ENCODE measurements at places on chromosomes 13 and 19. TPM values are rescaled to one million over a fixed set of nuclear protein-coding genes. Genes with fewer than 3 reads are reported as not detected.

- DNase-seq, result no peak
Measured at GRCh38 chr13:32669030-32669646, 82.9 kb downstream of the PDS5B start.

DNA sequence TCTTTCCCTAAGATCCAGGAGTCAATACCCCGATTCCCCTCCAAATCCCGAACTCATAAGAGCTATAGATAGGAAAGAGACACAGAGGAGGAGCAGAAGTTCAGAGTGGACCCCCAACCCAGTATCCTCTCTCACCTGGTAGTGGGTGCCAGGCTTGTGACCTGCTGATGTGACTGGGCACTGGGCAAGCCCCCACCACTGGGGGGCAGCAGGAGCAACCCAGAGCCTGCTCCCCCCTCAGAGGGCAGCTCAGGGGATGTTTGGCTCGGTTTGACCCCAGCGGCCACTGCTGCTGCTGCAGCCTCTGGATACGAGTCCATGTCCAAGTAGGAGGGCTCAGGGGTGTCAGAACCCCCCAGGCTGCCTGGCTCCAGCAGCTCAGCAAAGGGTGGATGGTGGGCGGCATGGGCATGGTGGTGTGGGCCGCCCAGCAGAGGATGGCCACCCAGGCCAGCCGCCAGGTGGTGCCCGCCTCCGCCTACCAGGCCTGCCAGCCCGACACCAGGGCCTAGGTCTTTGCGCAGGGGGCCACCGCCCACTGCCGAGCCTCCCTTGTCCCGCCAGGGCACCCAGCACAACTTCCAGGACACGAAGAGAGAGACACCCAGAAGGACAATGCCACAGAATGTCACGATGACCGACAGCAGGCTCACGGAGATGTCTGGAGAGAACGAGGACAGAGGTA lies 7.4 kb downstream of the SYT3 start:
- no peak for DNase-seq

GRCh38 chr19:425056-425455 lies 16.1 kb upstream of the C2CD4C start:
- no peak for DNase-seq

GRCh38 chr13:27186295-27186694 lies 14.7 kb upstream of the USP12 start:
- no peak for DNase-seq

GRCh38 chr13:109355875-109356434 lies 430.4 kb downstream of the IRS2 start:
- no peak for DNase-seq

DNA sequence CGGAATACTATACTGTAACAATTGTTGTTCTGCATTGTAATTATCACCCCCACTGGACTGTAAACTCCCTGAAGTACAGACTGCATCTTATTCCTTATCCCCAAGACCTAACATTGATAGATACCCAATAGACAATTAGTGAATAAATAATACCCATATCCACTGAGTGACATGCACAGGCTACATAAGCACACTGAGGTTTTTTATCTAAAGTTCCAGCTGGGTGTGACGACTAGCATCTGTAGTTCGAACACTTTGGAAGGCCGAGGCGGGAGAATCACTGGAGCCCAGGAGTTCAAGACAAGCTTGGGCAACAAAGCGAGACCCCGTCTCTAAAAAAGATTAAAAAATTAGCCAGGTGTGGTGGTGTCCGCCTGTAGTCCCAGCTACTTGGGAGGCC lies 2.5 kb downstream of the KPNA3 start:
- no peak for DNase-seq

NLRP4 gene
- total RNA-seq, result not detected

DNA sequence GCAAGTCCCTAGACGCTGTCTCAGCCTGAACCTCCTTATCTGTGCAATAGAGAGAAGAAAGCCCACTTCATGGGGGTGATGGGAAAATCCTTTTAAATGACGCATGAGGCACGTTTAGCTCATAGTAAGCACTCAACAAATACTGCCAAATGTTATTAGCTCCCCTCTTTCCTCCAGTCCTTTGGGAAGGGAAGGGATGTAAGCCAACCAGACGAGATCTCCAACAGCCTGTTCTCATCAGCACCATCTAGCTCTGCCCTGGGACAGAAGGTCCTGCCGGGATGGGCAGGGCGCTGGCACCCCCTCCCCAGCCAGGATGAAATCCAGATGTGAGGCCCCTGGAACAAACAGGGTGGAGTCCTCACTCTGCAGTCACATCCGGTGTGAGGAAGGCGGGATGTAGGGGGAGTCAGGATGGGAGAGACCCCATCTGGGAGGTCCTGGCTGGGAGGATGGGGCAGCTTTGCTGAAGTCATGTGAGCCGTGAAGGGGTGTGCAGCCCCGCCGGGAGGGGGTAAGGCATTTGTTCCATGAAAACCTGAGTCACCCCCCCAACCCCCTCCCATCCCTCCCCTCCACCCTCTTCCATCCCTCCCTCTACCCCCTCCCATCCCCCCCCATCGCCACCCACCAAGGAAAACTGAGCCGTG lies 4.6 kb downstream of the S1PR2 start:
- DNase-seq, result no peak

DNA sequence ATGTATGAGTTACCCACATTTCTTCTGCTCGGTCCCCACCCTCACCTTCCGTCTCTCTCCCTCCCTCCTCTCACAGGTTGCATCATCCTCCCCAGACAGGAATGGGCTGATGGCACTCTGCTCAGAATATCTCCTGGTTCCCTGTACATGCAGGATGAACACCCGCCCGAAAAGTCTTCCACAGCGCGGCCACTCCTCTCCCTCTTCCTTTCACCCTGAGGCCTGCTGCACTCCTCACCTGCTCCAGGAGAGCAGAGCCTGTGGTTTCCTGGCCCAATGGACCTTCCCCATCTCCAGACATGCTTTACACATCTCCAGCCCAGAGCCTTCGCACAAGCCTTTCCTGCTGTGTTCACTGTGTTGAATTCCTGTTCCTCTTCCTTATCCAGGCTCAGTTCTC lies 40.9 kb downstream of the GSX1 start:
- DNase-seq, result no peak

DNA sequence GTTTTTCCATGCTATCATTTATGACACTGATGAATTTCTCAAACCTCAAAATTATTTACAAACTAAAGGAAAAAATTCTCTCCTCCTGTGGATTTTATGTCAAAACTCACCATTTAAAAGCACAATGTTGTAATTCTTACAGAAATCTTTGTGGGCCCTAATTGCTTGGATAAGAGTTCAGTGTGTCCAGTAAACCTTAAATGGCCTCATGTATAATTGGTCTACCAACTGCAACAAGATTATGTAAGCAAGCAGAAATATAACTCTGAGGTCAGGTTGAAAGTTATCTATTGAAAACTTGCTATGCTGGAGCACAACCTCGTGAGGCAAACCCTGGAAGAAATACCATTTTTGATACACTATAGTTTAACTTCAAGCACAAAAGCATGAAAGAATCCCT lies 22.0 kb downstream of the VWA8 start:
- DNase-seq, result no peak

GRCh38 chr13:37816276-37816675 lies 53.3 kb downstream of the TRPC4 start:
- DNase-seq, result no peak

DNA sequence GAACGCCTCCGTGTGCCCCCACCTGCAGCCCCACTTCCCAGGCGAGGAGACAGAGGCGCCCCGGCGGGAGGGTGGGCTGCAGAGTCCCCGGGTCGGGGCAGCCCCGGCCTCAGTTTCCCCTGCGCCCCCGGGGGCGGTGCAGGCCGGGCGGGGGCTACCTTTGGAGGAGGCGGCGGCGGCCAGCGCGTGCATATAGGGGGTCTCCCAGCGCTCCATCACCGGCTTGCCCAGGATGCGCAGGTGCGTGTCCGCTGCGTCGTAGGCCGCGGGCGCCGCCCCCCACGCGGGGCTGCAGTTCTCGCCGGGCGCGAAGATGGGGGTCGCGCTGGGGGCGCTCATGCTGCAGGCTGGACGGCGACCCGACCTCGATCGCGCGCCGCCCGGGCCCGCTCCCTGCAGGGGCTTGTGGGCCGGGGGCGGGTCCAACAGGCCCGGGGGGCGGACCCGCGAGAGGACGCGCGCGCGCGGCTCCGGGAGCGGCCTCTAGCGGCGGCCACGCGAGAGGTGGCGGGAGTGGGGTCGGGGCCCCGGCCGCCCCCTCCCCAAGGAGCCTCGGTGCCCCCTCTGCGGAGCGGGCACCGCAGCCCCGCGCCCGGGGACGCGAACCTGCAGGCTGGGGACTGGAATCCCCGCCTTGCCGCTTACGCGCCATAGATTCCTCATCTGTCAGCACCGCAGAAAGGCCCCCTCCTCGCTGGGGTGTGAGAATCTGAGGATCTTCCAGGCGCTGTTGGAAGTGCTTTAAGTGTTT lies at the start of gene GAMT:
Gene GAMT (minus strand): TSS at position 405 of the 751 bp plus-strand sequence. CDS start 66 bp downstream, at position 339.
- DNase-seq, result no peak

- no peak for DNase-seq
Measured at GRCh38 chr19:50536662-50537305, 23.1 kb upstream of the ASPDH start.

DNA sequence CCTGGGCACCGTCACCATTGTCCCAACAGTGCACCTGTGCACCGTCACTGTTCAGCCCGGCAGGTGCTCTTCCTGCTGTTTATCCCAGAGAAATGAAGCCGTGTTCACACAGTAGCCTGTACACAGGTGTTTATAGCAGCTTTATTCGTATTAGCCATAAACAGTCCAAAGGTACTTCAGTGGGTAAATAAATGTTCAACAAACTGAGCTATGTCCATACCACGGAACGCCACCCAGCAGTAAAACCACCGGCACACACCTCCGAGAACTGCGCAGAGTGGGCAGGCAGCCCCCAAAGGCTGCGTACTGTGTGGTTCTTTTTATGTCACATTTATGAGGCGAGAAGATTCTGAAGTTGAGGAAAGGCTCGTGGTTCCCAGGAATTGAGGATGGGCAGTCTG lies 44.9 kb upstream of the DCUN1D2 start:
- DNase-seq, result no peak

DNA sequence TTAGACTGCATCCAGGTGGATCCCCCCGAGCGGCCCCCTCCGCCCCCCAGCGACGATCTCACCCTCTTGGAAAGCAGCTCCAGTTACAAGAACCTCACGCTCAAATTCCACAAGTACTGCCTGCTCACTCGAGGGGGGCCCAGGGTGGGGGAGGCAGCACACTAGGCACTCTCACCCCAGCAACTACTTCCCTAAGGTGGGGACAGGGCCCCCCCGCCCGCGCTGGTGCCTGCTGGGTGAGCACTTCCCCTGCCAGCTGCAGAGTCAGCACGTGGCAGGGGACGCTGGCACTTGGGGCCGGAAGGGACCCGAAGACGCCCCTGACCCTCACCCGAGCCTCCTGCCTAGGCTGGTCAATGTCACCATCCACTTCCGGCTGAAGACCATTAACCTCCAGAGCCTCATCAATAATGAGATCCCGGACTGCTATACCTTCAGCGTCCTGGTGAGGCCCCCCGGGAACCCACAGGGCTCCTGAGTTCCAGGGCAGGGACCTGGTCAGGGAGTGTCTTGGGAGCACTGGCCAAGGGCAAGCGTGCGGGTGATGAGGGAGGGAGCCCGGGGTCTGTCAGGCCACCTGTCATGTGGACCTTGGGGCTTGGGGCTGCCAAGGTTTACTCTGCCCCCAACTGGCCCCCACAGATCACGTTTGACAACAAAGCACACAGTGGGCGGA lies 5.2 kb downstream of the MCOLN1 start:
- DNase-seq, result no peak

DNA sequence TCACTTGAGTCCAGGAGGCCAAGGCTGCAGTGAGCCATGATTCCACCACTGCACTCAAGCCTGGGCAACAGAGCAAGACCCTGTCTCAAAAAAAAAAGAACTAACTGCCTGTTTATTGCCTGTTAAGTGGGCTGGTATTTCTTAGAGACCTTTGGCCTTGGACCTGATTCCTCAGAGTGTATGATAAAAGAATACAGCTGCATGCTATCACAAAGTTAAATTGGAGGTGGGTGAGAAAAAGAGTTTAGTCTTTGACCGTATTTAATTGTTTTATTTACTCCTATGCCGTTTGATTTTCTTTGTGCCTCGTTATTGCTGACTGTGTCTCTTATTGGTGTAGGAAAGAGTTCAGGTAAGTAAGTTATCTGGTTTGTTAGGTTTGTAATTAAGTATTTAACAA lies 25.3 kb upstream of the DPY19L3 start:
- DNase-seq, result no peak

DNA sequence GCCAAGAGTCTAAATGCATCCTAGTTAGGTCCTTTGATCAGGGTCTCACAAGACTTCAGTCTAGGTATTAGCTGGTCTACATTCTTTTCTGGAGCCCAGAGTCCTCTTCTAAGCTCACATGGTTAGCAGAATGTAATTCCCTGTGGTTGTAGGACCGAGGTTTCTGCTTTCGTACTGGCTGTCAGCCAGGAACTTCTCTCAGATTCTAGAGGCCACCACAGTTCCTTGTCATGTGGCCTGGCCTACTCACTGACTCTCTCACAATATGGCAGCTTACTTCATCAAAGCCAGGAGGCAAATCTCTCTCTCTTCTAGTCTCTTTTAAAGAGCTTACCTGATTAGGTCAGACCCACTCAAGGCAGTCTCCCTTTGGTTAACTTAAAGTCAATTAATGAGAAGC lies 82.9 kb downstream of the POU4F1 start:
- no peak for DNase-seq

DNA sequence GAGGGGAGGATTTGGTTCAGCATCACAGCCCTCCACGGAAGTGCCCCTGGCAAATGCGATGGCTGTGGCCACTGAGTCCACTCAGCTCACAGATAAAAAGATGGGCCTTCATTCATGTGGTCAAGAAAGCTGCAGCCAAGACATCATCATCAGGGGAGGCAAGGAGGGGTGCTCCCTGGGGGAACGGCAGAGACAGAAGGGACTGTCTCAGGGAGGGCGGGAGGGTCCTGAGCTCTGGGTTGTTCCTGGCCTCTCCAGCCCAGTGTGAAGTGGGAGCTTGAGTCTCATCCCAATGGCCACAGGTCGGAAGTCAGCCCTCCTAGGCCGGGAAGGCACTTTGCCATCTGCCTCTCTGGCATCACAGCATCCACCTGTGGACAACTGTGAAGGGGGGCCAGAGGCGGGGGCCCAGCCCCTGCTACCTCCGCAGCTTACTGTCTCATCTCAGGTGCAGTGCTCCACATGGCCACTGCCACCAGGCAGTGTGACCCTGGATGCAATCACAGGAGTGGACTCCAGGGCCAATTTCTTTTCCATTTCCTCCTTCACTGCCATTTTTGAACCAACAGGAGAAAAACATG lies 137.8 kb upstream of the SOX1 start:
- DNase-seq, result no peak

DNA sequence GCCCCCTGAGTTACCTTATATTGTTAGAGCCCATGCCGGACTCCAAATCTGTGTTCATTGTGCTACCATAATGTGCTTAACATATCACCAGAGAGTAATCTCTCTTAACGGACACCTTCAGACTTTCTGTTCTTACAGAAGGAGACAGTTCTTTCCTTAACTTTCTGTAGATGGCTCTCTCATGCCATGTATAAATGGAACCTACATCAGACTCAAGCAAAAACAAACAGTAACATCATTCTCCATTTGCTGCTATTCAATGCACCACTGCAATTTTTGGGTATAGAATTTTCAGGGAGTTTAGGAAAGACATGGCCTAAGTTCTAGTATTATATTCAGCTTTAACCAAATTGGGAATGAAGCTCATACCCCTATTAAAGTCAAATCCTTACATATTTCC lies 12.6 kb upstream of the UGGT2 start:
- DNase-seq, result no peak

All from activated naive CD4-positive, alpha-beta T cell treated with anti-CD3 and anti-CD28 coated beads, Interleukin-2, amount 50 U/mL, for 72 hours (primary cell).